ENCODE measurements at places on chromosomes 7 and 10.
A peak's percentile ranks its signal among the peaks of the same experiment; 100 is the strongest.

GRCh38 chr10:114559636-114560035, 98.4 kb downstream of the ABLIM1 start:
- no peak for DNase-seq

DNA sequence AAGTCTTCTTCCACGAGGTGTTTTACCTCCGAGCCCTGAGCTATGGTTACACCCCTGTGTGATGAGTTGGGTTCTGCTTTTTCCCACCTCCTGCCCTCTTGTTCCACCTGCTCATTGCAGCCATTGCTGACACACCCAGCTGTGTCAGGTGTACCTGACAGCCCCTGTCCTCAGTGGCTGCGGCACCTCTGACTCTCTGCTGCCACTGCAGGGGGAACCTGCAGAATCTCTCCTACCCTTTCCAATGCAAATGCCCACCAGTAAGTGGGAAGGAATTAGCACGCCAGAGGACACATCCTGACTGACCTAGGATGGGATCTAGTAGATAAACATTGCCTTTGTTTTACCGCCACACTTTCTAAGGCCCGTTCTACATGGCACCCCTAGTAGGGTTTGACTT, 600.9 kb upstream of the MKI67 start:
- DNase-seq, result no peak

DNA sequence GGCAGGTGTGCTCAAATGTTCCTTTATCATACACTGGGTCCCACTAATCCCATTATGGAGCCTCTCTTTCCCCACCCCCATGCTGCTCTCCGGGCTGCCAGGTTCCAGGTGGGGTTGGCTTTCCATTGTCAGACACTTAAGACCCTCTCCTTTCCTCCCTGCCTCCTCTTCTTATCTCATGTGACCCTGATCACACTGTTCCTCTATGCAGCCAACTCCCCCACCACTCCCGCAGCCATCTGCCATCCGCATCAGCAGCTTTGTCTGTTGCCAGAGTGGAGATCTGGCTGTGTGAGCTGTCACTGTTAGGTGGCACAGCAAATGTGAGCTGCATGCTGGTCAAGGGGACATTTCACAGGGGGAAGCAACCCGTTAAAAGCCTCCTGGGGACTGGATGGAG, 391.4 kb downstream of the TNS3 start:
- DNase-seq, result no peak

DNA sequence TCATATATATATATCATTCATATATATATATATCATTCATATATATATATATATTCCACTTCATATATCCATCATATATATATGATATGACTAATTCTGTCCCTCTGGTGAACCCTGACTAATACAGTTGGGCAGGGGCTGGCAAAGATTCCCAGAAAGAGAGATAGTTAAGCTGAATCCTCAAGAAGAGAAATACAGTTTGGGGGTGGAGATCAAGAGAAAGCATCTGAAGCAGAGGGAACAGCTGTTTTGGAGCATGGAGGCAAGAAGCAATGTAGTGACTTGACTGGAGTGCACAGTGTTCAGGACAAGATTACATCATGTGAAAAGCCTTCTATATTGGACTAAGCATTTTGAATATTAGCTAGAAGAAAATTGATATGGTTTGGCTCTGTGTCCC, 540.7 kb downstream of the MAGI2 start:
- DNase-seq, result peak; percentile 5

DNA sequence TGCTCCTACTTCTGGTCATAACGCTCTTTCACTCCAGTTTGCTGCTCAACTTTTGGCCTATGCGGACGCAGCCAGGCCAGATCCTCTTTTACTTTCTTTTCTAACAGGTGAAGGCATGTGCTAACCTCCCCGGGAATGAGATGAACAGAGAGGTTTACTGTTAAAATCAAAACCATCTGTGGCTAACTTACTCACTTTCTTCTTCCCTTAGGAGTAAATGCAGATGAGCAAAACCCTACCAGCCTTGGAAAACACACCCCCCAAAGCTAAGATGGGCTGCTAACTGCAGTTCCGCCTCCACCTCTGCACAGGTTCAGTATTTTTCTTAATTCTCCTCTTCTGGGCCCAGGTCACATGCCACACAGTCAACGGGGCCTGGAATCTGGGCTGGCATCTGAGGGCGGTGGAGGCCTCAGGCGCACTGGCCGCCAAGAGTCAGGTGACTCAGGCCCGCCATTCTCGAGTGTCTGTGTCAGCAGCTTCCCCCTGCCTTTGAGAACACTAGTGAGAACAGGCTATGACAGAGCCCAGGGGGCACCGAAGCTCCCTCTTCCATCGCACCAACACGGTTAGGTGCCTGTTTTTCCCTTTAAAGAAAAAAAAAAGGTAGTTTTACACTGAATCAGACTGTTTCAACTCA, 11.1 kb downstream of the FAM53B start:
- no peak for DNase-seq

- DNase-seq, result no peak
Measured at GRCh38 chr7:437329-438251, 82.1 kb downstream of the PDGFA start.

DNA sequence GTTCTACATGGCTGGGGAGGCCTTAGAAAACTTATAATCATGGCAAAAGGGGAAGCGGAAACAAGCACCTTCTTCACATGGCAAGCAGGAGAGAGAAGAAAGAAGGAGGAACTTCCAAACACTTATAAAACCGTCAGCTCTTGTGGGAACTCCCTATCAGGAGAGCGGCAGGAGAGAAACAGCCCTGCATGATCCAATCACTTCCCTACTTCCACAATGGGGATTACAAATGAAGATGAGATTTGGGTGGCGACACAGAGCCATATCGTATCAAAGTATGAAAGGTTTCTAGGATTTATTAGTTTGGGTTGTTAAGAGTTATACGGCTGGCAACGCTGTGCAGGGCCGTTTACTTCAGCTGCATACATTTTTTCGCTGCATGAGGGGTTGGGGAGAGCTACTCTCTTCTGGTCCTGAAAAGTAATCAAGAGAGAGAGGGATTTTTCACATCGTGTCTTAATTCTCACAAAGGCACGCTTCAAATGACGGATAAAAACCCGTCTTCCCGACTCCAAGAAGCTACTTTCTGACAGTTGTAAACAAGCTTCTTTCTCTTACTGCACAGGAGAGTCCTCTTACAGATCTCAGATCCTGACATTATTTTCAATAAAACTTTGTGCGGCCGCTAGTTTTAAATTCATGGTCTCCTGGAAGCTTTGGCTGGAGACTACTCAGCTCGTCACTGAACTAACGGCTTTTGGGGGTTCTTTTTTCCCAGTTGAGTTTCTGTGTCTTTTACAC, 751 bp upstream of the GTPBP10 start:
- peak; percentile 13 for DNase-seq

DNA sequence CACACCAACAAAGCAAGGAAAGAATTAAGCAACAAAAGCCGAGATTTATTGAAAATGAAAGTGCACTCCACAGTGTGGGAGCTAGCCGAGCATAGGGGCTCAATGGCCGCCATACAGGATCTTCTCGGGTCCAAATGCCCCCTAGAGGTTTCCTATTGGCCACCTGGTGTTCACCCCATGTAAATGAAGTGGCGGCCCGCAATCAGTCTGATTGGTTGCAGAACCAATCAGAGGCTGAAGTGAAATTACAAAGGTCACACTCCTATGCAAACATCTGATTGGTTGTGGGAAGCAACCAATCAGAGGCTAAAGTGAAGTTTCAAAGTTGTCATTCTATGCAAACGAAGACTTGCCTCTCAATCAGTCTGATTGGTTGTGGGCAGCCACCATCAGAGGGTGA, 61.8 kb upstream of the SLC35B4 start:
- DNase-seq, result no peak

DNA sequence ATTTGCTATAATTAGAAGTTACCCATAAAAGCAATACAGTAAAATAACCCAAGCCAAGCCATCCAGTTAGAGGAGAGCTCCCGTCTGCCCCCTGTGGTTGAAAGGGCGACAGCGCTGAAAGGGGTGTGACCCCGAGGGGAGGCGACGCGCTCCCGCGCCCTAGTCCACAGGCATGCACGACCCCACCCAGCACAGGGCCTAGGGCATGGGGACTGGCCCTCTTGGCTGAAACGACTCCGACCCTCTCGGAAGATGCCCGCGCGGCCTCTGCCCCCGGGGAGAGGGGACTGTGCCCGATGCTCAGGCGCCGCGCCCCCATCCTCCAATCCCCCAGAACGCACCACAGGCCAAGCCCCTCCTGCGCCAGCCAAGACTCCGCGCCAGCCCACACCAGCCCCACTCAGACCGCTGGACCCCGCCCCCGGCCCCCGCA, 64.0 kb downstream of the CSGALNACT2 start:
- DNase-seq, result no peak

DNA sequence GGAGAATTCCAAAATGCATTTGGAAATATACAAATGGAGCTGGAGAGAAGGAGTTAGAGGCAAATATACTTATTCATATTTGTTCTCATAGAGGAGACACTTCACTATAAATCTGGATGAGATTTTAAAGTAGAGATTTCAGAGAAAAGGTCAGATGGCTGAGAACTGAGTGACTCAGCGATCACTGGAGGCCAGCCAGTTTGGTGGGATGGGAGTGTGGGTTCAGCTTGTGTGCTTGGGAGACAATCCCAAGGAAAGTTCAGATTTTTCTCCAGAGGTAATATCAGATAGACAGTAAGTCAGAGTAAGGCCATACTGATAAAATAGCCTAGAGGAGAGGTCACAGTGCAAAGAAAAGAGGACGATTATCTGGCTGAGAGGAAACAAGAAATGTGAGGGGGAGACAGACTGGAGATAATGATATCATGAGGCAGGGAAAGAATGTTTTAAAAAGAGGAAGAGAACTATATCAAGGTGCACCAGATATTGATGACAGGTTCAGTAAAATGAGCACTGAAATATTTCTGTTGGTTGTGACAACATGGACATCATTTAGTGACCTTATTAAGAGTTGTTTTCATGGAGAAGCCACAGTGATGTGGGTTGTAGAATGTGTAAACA, 67.0 kb downstream of the MDFIC start:
- peak; percentile 75 for DNase-seq

- no peak for DNase-seq
Measured at GRCh38 chr10:19767876-19768275, 48.4 kb upstream of the PLXDC2 start.

DNA sequence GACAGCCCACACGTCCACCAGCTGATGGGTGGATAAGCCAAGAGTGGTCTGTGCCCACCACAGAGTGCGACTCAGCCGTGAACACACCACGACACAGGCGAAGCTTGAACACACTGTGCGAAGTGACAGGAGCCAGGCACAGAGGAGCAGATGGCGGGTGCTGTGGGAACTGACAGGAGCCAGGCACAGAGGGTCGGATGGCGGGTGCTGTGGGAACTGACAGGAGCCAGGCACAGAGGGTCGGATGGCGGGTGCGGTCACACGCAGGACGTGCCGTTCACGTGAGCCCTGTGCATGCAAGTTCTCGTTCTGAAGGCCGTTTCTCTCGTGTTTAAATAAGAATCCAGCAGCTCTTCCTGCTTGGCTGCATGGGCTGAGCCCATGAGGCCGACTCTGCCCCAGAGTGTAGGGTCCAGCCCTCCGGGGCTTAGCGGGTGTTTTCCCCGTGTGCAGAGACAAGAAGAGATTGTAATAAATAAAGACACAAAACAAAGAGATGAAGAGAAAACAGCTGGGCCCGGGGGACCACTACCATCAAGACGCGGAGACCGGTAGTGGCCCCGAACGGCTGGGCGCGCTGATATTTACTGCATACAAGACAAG, 5.9 kb upstream of the ADAP1 start:
- no peak for DNase-seq

DNA sequence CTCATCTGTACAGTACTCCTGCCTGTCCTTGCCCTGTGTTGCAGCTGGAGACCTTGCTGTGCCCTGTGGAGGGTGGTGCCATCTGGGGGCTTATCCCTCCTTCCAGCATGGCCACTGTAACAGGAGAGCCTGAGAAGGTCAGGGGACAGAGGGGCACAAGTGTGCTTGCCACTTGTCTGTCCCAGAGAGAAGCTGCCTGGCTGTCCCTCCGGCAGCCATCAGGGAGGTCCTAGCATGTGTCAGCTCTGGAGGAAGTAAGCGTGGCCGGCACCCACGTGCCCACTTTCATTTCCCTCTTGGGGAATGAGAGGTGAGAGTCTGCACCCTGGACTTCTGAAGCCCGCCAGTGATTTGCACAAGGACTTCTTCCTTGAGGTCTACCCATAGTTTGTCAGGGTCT, 97.0 kb upstream of the PPIF start:
- no peak for DNase-seq

GRCh38 chr7:40972426-40972825, 730.5 kb downstream of the INHBA start:
- no peak for DNase-seq

GRCh38 chr7:150631866-150632864, at the start of gene GIMAP6:
Gene GIMAP6, minus strand, starts transcription at chr7:150632385. Its CDS starts 2,243 bp downstream, at chr7:150630142.
- no peak for DNase-seq

DNA sequence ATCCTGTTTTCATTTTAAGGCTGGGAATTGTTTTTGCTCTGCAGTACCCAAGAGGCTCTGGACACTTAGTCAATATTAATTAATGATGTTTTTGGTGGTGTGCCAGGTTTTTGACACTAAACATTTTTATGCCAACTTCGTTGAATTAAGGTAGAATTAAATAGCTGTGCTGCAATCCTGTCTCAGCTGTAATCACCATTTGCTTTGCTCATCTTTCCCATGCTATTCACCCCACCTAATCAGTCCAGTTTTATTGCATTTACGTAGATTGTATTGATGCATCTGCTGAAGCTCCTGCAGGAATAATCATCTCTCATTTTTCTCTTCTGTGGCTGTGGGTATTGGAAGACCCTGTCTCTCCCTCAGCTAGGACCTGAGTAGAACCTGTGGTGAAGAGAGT, 52.6 kb upstream of the TRUB1 start:
- no peak for DNase-seq

DNA sequence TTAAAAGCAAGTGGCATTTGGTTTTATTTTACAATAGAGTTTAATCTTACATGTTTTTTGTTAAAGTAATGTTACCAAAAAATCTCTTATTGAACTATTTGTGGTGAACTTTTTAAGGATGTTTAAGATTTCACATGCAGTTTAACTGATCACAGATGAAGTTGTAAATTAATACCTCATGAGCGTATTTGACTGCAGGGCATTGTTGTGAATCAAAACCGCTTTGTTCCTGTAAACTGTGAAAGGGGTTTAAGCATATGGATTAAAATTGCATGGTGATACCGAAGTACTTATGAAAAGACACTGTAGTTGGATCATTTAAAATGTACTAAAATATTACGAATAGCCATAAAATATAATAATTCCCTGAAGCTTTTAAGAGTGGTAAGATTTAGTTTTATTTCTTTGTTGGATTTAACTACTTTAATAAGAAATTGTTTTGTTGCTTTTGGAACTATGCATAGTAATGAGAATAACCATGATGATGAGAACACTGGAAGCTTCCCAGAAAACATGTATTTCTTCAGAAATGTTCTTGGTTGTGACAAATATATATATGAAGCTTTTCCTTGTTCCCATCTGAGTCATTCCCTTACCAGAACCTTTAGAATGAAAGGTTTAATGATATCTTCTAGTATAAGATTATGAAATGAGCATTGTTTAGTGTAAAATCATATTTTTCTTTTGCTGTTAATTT, 131.3 kb downstream of the ADK start:
- DNase-seq, result no peak

Data from stromal cell of bone marrow (primary cell).